Stimulated activated naive CD4-positive, alpha-beta T cell treated with Interleukin-2 at 50 U/mL for 16 hours (primary cell): ENCODE measurements at places on chromosomes 13 and 19.

DNA sequence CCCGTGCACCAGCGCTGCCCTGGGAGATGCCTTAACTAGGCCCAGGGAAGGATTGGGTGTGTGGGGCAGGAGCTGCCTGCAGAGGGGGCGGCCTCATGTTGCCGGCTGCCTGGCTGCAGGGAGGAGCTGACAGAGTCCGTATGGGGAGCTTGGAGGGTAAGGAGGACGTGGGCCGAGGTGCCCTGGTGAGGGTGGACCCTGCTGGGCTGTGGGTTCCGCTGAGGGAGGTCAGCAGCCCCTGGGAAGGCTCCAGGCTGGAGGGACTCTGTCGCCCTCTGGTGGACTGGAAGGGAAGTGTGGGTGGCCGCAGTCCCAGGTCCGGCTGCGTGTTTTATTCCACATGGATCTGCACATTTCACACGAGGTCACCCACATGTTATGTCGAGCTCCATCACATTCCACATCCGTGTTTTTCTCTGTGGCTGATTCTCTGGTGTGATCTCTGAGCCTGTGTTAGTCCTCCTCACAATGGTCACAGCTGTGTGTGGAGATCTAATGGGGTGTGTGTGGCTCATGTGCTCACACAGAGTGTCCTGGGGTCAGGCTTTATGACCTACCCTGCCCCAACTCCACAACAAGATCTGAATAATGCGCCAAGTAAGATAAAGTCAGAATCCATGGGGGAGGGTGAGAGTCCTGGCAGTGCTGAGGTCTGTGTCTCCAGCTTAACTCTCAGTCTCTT, 1.8 kb upstream of the CEACAM8 start:
- peak; percentile 2 for DNase-seq

DNA sequence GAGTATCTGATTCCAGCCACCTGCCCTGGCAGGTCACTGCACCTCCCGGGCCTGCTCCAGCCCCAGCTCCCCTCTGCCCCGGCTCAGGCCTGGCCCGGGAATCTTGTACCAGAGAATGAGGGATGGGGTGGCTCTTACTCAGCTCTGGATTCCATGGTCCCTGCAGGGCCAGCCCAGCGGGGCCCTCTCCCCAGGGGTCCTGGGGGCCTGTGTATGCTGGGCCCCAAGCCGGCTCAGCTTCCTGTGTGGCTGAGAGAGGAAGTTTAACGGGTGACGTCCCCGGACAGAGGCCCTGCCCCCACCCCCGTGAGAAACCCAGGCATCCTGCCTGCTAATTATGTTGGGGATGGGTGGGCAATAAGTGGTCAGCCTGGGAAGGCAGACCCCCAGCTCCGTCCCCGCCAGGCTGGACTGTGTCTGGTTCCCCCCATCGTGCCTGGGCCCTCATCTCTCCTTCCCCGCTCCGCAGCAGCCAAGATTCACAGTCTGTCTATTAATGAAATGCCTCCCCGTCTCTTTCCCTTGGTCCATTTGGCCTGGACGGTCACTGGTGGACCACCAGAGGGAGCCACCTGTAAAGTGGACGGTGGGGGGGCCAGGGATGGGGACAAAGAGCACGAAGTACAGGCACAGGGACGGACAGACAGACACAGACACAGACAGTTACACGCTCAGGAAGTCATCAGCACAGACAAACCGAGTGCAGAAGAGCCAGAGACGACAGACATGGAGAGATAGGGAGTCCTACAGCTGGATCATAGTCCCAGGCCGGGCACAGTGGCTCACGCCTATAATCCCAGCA, at the start of gene DENND1C:
Gene DENND1C (minus strand): TSS at position 247 of the 802 bp plus-strand sequence. CDS start 92 bp downstream, at position 155.
- DNase-seq, result peak; percentile 55

DNA sequence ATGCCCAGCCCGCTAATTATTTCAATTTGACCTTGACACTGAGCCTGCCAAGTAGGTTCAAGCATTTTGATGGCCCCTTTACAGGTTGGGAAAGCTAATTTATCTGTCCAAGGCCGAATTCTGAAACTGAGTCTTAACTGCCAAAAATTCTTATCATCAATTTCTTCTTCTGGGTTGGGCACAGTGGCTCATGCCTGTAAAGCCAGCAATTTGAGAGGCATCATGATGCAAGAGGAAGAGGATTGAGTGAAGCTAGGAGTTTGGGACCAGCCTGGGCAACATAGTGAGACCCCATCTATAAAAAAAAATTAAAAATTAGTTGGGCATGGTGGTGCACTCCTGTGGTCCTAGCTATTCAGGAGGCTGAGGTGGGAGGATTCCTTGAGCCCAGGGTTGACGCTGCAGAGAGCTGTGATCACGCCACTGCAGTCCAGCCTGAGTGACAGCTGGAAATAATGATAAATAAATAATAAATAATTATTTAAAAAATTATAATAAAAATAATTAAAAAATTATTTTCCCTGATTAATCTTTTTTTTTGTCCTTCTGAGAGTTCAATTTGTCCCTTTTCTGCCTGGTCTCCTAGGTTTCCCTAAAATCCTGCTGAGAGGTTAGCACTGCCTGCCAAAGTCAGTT, 1.3 kb upstream of the LDLR start:
- DNase-seq, result no peak

- DNase-seq, result no peak
These were observed 60.2 kb downstream of the THSD1 start for GRCh38 chr13:52345631-52346251.

GRCh38 chr13:76499891-76500290, 386.3 kb downstream of the KCTD12 start:
- no peak for DNase-seq

- DNase-seq, result no peak
These were observed 809.0 kb upstream of the SLITRK5 start for GRCh38 chr13:86862137-86862536.

DNA sequence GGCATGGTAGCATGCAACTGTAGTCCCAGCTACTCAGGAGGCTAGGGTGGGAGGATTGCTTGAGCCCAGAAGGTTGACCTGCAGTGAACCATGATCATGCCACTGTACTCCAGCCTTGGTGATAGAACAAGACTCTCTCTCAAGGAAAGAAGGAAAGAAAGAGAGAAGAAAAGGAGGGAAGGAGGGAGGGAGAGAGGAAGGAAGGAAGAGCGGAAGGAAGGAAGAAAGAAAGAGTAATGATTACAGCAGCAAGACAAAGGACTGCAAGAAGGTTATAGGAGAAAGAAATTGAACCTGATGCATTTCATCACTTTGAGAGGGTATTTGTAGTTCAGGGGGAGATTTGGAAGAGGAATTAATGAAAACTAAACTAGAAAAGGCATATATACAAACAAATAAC, 155.7 kb downstream of the LACC1 start:
- no peak for DNase-seq

DNA sequence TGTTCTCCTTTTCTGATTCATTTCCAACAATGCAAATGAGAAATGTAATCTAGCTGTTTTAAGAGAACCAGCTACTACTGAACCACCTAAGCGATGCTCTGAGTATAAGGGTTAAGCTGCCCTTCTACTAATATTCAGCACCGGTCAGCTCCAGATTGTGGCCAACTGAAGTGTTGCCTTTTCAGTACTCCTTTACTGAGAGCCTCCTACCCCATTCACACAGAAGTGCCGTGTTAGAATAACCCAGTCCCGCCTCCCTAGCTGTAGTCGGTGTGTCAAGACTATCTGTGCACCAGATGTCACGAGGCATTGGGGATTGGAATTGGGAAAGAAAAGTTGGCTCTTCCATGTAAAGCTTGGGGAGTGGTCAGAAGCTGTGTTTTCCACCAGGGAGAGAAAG, 45.4 kb downstream of the FAM124A start:
- DNase-seq, result no peak

- no peak for DNase-seq
These were observed 539 bp upstream of the ZNF667 start for GRCh38 chr19:56477429-56478338.

- no peak for DNase-seq
These were observed 36.4 kb downstream of the SOX1 start for GRCh38 chr13:112103260-112103838.

DNA sequence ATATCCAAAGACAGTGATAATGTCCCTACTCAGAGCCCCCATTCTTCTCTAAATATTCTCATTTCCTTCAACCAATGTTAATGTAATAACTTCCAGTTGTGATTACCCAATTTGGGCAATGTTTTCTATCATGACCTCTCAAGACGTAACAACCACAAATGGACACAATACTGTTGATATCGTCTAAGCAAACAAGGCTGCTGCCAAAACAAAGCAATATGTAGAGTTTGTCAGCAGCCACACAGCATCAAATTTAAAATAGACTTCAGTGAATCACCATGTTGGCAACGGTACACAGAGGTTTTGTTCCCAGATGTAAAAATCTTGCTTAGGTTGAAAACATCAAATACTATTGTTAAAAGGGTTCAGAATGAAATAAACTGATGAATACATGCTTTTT, 205.1 kb downstream of the DACH1 start:
- DNase-seq, result no peak

- DNase-seq, result no peak
These were observed 8.0 kb downstream of the UBXN6 start for GRCh38 chr19:4449639-4450028.
